Activated CD4-positive, alpha-beta T cell treated with anti-CD3 and anti-CD28 coated beads, Interleukin-2, amount 10 ng/mL, durations not matched to agents 7 days and 5 days (primary cell): ENCODE measurements at places on chromosomes 12 and 14. TPM values are rescaled to one million over a fixed set of nuclear protein-coding genes. Genes with fewer than 3 reads are reported as not detected.

GRCh38 chr12:44874981-44875416, 1.1 kb downstream of the NELL2 start:
- H3K27me3 ChIP-seq, result peaks cover 19% of the 10 kb centered on the region
- peak; percentile 32 for DNase-seq
- H3K27ac ChIP-seq, result peak overlapping the region; percentile 65
- H3K4me3 ChIP-seq, result peak overlapping the region; percentile 86
- H3K36me3 ChIP-seq, result peaks cover 14% of the 10 kb centered on the region

- no peak for DNase-seq
- H3K27ac ChIP-seq, result no peak overlapping the region
- H3K4me1 ChIP-seq, result no peaks in the 10 kb centered on the region
- no peaks in the 10 kb centered on the region for H3K36me3 ChIP-seq
- H3K27me3 ChIP-seq, result no peaks in the 10 kb centered on the region
These were observed 369.2 kb upstream of the PDE3A start for GRCh38 chr12:19998961-19999804.

GRCh38 chr14:99118946-99119345, 153.1 kb downstream of the BCL11B start:
- no peak for DNase-seq
- H3K36me3 ChIP-seq, result no peaks in the 10 kb centered on the region
- peaks cover 15% of the 10 kb centered on the region for H3K27me3 ChIP-seq

The C14orf180 gene
- total RNA-seq, result not detected

GRCh38 chr14:63308723-63309317, 9.9 kb downstream of the GPHB5 start:
- no peaks in the 10 kb centered on the region for H3K36me3 ChIP-seq
- H3K27ac ChIP-seq, result no peak overlapping the region
- no peak for DNase-seq
- no peaks in the 10 kb centered on the region for H3K4me1 ChIP-seq
- no peak overlapping the region for H3K4me3 ChIP-seq

DNA sequence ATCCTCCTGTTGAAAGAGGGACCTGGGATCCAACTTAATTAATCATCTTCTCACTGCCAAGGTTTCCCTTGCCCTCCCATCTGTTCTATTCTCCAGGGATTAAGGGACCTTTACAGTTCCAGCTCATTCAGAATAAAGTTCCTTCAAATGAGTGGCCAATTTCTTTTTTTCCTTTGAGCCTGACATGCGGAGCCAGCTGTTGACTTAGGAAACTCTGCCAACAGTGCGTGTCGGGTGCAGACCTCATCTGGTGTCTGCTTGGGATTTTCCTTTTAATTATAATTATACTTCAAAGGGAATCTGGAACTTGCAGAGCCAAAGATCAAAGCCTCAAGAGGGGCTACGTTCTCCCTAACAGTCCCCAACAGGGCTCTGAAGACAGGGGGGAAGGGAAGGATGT, 64.8 kb downstream of the CCDC60 start:
- H3K27ac ChIP-seq, result no peak overlapping the region
- no peaks in the 10 kb centered on the region for H3K36me3 ChIP-seq
- DNase-seq, result no peak
- H3K4me3 ChIP-seq, result no peak overlapping the region
- H3K4me1 ChIP-seq, result no peaks in the 10 kb centered on the region

GRCh38 chr12:86623267-86623666, 367.1 kb upstream of the MGAT4C start:
- no peak for DNase-seq
- no peaks in the 10 kb centered on the region for H3K36me3 ChIP-seq
- no peaks in the 10 kb centered on the region for H3K27me3 ChIP-seq
- no peak overlapping the region for H3K27ac ChIP-seq
- H3K4me1 ChIP-seq, result no peaks in the 10 kb centered on the region

- H3K27ac ChIP-seq, result no peak overlapping the region
- no peak for DNase-seq
- no peaks in the 10 kb centered on the region for H3K36me3 ChIP-seq
- H3K4me1 ChIP-seq, result peaks cover 8% of the 10 kb centered on the region
- no peak overlapping the region for H3K4me3 ChIP-seq
- H3K27me3 ChIP-seq, result peaks cover 7% of the 10 kb centered on the region
These were observed 15.2 kb downstream of the SLC7A8 start for GRCh38 chr14:23168246-23168645.

The KRT2 gene
- 0.10 TPM for total RNA-seq

DNA sequence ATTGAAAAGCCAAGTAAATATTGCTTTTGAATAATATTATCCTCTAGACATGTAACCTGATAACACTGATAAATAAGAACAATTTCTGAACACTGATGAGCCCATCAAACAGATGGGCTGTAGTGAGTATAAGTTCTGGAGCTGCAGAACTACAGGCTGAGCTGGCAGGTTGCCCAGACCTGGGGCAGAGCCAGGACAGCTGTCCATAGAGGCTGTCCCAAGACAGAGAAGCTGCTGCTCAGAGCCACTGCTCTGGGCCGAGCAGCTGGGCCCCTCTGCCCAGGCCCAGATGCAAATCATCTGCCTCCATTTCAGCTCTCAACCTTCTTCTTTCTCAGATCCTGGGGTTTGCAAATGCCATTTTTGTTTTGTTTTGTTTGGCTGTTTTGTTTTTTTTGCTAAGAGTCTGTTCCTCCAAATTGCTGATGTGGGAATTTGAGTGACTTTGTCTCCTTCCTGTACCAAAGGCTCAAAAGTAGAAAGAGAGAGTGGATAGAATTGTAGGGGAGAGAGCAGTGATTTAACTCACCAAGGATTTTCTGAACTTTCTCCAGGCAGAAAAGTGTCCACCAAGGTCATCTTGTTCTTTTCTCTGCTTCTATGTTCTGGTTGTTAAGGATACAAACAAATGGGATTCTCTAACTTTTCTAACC, 4.0 kb upstream of the TESPA1 start:
- peak overlapping the region; percentile 72 for H3K27ac ChIP-seq
- no peaks in the 10 kb centered on the region for H3K27me3 ChIP-seq
- no peak overlapping the region for H3K4me3 ChIP-seq
- H3K4me1 ChIP-seq, result peaks cover 66% of the 10 kb centered on the region
- DNase-seq, result no peak
